ENCODE measurements at places on chromosomes 7 and 10. TPM values are rescaled to one million over a fixed set of nuclear protein-coding genes. Genes with fewer than 3 reads are reported as not detected.
A peak's percentile ranks its signal among the peaks of the same experiment; 100 is the strongest.

GRCh38 chr10:100338434-100339036 is 8.5 kb upstream of the SCD start:
- DNase-seq: peak; percentile 30

GRCh38 chr10:85545874-85546273 is 820.7 kb downstream of the GRID1 start:
- DNase-seq: no peak

DNA sequence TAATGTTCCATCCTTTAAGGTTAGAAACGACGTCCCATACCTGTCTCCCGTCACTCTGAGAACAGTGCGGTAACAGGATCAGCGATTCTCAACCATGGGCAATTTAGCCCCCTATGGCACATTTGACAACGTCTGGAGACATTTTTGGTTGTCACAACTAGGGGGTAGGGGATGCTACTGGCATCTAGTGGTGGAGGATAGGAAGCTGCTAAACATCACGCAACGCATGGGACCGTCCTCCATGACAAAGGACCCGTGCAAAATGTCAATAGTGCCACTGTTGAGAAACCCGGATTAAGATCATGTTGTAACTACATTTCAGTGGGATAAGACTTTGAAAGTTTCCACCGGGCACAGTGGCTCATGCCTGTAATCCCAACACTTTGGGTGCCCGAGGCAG is 5.0 kb upstream of the PAXIP1 start:
- DNase-seq: no peak

DNA sequence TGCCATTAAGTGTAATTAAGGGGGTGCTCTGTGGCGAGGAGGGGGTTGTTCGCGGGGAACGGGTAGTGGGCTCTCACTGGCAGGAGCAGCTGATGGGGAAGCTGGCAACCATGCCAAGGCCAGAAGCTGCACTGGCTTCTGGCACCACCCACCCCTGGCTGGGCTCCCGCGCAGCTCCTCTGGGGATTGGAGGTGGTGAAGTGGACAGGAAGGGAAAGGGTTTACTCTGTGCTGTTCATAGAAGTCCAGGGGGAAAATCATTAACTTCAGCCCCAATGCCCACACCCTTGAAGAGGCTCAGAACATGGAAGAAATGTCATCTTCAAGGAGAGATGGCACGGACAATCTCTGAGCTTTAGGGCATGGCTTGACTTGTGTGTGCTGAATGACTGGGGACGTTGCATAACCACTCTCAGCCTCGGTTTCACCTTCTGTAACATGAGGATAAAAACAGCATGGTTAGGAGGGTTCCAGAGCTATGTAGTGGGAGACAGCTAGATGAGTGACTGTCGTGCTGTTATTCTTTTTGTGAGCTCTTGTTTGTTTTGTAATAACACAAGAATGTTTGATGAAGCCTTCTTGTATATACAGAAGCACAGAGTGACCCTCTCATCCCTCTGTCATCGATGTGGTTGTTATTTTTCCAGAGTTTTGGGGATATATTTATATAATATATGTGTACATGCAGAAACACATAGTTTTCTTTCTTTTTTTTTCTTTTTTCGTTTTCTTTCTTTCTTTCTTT is 29.9 kb downstream of the KAZALD1 start:
- DNase-seq: no peak

- DNase-seq: no peak
Measured at GRCh38 chr10:78078539-78079330, 45.1 kb downstream of the RPS24 start.

The GPR146 gene
- 7.0 TPM for polyA plus RNA-seq

DNA sequence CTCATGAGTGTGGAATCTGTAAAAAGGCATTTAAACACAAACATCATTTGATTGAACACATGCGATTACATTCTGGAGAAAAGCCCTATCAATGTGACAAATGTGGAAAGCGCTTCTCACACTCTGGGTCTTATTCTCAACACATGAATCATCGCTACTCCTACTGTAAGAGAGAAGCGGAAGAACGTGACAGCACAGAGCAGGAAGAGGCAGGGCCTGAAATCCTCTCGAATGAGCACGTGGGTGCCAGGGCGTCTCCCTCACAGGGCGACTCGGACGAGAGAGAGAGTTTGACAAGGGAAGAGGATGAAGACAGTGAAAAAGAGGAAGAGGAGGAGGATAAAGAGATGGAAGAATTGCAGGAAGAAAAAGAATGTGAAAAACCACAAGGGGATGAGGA is 207.7 kb downstream of the ZEB1 start:
- no peak for DNase-seq

GRCh38 chr10:16965740-16966447 is 148.7 kb upstream of the RSU1 start:
- no peak for DNase-seq

DNA sequence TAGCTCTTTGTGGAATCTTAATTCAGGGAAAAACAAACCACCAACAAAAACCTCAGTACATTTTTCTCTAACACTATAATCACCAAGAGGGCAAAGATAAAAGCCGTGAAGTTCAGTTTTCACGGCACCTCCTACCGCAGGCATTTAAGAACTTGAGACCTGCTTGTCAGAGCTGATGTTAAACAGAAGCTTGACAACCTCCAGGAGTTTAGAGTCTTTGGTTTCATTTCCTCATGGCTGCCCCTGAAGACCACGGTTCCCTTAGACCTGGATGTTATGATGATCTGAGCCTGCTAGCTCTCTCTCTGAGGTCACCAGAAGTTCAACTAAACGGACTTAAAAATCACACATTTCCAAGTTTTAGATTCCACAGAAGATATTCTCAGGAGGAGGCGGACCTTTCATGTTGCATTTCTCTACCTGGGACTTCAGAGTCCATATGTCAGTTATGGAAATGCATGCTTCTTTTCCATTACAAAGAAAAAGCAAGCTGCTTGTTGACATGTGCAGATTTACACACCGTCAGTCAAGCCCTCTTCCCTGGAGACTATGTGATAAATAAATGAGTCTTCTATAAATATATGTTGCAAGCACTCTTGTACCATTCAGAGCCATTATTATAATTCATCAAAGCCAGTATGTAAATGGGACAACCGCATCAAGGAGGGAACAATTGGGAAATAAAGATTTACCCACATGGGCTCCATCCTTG is 258.0 kb downstream of the GFRA1 start:
- DNase-seq: no peak

GRCh38 chr7:69199661-69200060 is 398.6 kb upstream of the AUTS2 start:
- DNase-seq: no peak

DNA sequence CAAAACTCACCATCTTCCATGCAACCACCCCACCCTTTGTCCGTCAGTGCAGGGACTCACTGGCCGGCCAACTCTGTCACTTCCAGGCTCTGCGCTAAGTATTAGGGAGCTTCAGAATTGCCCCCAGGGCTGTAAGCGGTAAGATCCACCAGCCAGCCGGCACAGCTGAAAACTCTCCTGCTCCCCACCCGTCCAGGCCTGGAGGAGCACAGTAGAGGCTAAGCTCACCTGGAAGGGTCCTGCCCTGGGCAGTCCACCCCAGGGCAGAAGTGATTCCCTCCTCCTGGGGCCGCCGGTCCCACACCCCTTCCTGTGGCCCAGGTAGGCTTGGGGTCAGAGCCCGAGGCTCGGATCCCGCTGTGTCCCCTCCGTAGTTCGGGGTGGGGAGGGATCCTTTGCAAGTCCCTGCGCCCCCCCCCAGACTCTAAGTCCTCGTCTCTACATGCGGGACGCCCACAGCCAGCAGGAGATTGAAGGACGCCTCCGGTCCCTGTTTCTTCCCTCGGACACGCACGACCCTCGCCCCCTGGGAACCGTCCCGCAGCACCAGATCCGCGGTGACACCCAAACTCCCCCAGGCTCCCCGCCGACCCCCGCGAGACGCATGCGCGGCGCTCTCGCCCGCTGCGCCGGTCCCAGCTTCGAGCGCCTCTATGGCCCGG is 138.9 kb downstream of the ARHGAP22 start:
- DNase-seq: no peak

DNA sequence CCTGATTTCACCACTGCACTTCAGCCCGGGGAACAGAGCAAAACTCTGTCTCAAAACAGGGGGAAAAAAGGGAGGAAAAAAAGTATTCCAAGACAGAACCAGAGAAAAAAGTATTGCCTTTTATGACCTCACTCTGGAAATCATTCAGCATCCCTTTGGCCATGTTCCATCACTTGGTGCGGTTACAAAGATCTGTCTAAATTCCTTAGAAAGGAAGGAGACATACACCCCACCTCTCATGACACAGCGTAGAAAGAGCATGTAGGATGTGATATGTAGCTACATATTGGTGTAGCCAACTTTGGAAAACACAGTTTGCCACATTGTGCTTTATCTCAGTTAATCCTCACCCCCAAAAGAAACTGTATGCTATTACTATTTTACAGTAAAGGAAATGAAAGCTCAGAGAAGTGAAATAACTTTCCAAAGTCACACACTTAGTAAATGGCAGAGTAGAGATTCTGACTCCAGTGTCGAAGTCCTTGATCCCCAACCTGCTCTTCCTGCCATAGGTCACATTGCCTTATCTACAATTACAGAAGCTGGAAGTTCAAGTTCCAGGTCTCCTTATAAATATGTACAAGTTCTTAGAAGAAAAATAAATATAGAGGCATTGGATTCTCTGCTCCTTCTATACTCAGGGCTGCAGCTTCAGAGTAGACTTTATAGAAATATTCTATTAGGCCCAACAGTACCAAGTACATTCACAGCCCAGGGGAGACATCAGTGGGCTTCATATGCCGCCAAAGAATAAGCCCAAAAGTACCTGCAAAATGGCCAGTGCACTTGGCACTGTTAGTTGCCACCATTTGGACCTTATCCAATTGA is 91.6 kb upstream of the KMT2E start:
- no peak for DNase-seq

GRCh38 chr10:83522881-83523386 is 616.4 kb upstream of the GHITM start:
- DNase-seq: no peak

GRCh38 chr7:55140221-55140940 is 121.6 kb downstream of the EGFR start:
- peak; percentile 65 for DNase-seq

DNA sequence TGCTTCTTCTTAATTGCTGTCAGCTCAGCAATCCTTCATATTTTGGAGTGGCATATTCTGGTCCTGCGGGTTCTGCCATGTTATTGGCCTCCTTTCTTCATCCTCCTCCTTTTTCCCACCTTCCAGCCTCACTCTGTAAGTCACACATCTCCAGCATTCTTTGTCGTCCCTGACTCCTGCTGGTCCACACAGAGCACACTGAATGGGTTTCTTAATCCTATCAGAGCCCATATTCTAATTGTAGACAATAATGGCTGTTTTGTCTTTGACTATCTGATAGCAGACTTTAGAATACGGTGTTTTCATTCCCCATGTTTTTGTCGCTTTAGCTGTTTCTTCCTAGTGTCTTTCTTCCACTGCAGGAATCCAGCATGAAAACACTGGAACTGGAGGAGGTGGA is 389.6 kb downstream of the REEP3 start:
- DNase-seq: no peak

GRCh38 chr10:70589762-70590654 is 12.5 kb downstream of the PRF1 start:
- peak; percentile 88 for DNase-seq

The RTKN2 gene
- 13.2 TPM for polyA plus RNA-seq
